ENCODE measurements at places on chromosomes 13 and 19.

DNA sequence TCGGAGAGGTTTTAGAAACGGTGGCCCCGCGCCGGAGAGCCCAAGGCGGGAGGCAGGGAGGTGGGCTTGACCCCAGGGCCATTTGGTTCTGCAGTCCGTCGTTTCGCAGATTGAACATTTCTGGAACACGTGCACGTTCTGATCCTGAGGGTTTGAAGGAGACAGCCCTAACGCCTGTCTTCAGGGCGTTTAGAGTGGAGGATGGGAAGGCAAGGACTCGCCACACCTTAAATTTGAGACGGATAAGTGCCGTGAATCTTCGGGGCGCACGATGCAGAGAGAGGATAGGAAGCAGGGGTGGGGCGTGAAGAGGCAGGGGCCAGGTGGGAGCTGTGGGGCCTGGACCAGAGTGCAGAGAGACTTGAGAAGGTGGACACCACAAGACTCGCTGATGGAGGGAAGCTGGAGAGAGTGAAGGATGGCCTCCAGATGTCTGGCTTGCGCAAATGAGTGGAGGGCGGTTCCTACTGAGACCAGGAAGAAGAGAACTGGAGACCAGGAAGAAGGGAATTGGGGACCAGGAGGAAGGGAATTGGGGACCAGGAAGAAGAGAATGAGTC lies 804 bp upstream of the MIER2 start:
- no peak for DNase-seq

- DNase-seq = no peak
These were observed 66.8 kb downstream of the SOX1 start for GRCh38 chr13:112133499-112134390.

DNA sequence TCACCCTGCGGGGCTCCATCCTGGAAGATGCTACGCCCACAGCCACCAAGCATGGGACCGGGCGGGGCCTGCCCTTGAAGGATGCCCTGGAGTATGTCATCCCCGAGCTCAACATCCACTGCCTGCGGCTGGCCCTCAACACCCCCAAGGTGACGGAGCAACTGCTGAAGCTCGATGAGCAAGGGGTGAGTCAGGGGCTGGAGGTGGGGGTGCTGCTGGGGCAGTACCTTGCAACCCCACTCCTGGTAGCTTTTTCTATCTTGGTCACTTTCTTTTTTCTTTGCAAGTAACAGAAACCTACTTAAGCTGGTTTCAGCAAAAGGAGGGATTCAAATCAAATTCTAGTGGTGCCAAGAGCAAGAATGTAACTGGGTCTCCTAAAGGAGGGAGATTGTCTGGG lies 124.1 kb downstream of the DPF1 start:
- no peak for DNase-seq

DNA sequence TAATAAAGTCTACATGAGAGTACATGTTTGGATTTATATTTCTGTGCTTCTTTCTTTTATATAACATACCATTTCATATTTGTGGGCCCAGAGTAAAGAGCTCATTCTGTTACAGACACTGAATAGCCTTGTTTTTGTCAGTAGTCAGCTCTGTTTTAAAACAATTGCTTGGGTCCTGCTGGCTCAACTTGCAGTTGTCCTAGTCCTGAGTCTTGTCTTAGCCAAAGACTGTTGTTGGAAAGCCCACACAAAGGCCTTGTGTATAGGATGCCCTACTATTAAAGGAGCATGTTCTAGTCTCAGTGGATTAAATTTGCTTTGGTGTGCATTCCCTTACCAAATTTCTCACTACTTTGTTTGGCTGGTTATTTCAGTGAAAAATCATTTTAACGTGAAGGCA lies 3.8 kb upstream of the KCNRG start:
- no peak for DNase-seq

GRCh38 chr13:84443463-84443862 lies 561.2 kb upstream of the SLITRK1 start:
- DNase-seq = no peak

GRCh38 chr13:38417727-38418126 lies 68.1 kb downstream of the UFM1 start:
- DNase-seq = no peak

DNA sequence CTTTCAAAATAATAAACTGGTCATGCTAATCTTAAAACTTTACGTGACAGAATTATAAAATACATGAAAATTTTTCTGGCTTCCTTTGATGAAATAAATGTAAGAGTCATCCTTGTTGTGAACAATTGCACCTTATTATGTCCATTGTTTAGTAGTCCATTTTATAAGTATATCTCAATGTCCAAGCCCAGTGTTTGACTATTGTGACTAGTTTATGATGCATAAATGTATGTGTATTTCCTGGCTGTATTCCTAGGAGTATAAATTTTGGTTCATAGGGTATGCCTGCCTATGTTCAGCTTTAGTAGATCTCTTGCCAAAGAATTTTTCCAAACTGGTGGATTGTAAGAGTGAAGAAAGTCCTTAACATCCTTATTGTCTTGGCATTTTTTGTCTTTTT lies 2895.5 kb upstream of the PCDH20 start:
- no peak for DNase-seq

DNA sequence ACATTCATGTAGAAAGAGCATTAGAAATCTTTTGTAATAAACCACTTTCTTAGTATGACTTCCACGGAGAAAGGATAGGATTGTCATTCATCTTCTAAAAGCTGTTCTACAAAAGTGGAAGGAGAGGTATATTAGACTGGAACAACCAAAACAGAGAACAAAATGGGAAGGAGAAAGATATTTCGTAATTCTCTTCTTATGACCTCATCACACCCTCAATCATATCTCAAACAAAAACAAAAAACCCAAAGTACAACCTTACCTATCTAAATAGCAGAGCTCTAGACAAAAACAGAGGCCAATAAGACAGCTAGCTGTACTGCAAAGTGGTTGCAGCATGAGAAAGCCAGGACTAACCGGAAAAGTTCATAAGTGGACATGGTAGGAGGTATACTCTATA lies 46.3 kb downstream of the DACH1 start:
- DNase-seq = no peak

GRCh38 chr13:80132741-80133601 lies 208.0 kb downstream of the SPRY2 start:
- no peak for DNase-seq

- no peak for DNase-seq
These were observed 2.3 kb upstream of the ZNF865 start for GRCh38 chr19:55603115-55603514.

DNA sequence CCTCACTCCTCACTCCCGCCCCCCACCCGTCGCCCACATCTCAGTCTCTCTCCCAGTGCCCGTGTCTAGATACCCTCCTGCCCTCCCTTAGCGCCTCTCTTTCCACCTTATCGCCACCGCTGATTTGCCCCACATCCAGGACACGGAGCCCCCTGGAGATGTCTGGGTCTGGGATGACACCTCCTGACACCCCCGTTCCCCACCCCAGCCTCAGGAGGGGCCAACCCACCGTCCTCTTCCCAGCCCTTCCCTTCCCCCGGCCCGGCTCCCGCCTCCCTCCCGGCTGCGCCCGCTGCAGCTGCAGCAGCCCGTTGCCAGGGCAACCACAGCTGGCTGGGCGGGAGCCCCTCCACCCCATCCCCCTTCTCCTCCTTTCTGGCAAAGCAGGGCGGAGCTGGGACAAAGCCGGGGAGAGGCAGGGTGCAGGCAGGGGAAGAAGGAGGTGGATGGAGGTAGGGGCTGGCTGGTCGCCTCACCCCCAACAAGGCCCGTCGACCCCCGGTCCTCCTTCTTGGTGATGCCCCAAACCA lies 13.5 kb downstream of the DPF1 start:
- DNase-seq = no peak

- DNase-seq = no peak
These were observed 51.2 kb downstream of the MBD3L2B start for GRCh38 chr19:6970021-6970420.

DNA sequence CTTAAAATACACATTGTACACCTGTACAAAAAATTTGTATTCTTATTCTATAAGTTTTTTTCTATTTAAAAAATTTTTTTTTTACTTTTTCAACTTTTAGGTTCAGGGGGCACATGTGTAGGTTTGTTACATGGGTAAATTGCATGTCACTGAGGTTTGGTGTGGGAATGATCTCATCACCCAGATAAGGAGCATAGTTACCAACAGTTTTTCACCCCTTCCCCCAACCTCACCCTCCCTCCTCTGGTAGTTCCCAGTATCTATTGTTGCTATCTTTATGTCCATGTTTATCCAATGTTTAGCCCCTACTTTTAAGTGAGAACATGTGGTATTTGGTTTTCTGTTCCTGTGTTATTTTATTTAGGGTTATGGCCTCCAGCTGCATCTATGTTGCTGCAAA lies 89.9 kb downstream of the CDK8 start:
- no peak for DNase-seq

GRCh38 chr13:34654203-34654602 lies 287.9 kb upstream of the NBEA start:
- DNase-seq = no peak

DNA sequence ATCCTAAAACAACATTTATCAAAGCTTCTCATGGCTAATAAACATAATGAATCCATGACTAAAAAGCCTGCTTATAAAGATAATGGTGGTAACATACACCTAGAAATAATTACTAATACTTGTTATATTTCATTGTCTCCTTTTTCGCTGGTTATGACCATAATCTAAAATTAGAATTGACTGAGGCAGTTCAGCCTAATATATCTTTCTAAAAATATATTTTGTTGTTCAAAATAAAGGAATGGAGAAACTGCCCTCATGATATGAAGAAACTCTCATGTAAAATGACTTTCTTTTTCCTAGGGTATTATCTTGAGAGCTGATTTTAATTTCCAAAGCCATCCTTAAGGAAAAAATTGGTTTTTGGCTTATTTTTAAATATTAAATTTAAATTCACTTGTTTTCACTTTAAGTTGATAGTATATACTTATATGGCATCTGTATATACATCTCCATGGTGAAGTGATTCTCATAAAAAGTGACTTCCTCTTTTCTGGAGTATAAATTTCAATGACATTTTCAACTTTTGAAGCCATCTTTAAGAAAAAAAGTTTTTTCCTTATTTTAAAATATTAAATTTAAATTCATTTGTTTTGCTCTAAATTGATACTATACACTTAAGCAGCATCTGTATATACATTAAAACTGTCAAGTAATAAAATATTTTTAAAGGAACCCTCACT lies 204.6 kb downstream of the VWA8 start:
- DNase-seq = no peak

GRCh38 chr13:93264876-93265275 lies 38.3 kb downstream of the GPC6 start:
- DNase-seq = no peak

- DNase-seq = no peak
These were observed 7.2 kb downstream of the GPX4 start for GRCh38 chr19:1110809-1111640.

DNA sequence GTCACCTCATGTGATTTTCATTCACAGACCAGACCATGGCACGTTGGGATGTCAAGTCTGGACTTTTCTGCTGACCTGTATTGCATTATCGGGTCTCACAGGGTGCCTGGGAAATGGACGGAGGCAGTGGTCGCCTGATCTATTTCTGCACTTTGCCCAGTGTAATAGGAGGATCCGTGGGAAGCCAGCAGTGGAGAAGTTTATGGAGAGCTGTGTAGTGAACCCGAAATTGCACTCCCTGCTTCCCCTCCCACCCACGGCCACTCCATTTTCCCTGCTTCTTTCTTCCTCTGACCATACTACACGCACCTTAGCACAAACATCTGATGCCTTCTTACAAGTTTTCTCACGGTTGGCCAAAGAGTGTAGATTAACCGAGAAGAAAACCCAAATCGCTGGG lies 16.9 kb downstream of the EFNB2 start:
- DNase-seq = no peak

GRCh38 chr19:2315818-2316353 lies 7.9 kb upstream of the LINGO3 start:
- no peak for DNase-seq

DNA sequence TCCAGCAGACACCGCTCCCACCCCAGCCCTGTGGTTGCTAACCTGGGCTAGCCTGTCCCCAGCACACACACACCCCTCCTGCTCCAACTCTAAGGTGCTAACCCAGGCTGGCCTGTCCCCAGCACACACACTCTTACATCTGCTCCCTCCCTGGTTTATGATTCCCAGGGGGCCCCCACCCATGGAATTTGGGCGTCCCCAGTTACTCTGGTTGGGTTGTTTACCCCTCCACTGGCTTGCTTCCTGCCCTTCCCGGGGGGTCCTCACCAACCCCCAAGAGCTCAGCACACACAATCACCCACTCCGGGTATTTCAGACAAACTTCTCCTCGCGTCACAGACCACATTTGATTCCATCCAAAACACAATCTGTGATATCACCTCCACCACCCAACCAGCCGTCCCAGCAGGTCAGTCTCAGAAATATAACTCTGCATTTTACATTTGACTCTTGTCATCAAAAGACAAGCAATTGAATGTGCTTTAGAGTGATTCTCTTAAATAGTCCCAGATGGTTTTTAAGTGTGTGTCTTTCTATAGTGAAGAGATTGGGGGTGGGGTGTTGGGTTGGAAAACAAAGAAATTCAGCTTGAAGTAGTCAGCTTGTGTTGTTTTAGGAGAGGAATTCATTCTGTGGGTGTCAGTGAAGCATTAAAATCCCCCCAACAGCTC lies 20.1 kb downstream of the COL4A2 start:
- no peak for DNase-seq

DNA sequence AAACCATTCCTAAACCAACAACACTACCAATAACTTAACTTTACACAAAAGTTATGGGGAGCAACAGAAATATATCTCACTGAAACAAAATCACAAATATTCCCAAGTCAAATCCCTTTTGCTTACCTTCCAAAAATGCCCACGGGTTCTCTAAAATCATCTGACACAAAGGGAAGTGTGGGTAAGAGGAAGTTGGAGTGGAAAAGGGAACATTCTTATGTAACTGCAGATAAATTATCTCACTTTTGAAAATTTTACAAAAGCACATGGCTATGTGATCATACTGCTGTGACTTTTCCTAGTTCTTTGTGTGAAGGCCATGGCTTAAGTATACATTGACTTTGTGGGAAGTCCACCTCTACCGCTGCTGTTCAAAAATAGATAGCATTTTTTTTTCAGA lies 350.5 kb downstream of the GPC6 start:
- DNase-seq = no peak

DNA sequence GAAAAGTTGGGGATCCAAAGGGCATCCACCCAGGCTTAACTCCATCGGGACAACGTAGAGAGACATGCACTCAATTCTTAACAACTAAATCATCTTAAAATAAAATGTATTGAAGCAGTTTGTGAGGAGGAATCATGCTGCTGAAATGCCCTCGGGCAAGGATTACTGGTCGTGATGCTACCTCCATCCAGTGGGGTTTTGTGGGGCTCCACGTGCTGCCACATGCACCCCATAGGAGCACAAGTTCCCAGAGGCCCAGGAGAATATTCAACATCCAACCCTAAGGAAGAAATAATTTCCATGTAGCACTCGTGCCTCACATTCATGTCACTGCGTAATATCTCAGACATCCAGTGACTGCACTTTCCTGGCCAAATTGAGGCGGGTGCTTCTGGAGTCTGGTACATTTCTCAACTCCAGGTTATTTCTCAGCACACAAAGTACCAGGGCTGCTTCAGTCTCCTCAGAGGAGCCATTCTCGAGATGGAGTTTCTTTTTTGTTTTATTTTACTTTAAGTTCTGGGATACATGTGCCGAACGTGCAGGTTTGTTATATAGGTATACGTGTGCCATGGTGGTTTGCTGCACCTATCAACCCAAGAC lies 429.8 kb downstream of the FOXO1 start:
- DNase-seq = no peak

GRCh38 chr13:51453207-51453958 lies 547 bp upstream of the INTS6 start:
- DNase-seq = no peak

Data from NCI-H446 treated with DMSO at 0.1 percent for 48 hours (cell line).